GDM1 (cell line): ENCODE measurements at places on chromosomes 4 and X.

DNA sequence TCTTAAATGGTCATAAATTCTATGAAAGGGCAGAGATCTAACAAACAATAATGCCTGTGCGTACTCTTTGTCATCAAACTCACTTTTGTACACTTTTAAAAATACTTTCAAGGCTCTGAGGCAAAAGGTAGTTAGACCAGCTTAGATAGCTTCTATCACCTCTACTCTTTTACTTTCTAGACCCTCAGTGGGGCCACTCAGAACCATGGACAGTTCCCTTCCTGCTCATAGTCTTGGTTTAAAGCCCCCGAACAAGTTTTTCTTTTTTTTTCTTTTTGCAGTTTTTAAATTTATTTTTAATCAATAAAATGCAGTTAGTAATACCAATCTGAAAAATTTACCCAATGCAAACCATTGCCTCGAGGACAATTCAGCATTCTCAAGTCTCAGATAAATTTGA is 460.5 kb upstream of the CNKSR2 start:
- DNase-seq, result no peak

GRCh38 chr4:10053635-10054453 is 32.5 kb upstream of the SLC2A9 start:
- DNase-seq, result no peak

- DNase-seq, result no peak
Observed at GRCh38 chr4:30957706-30958105, 237.5 kb downstream of the PCDH7 start.

GRCh38 chr4:40843696-40844095 is 93.9 kb downstream of the NSUN7 start:
- DNase-seq, result no peak

- DNase-seq, result no peak
Observed at GRCh38 chrX:5644776-5645175, 583.9 kb downstream of the NLGN4X start.

- no peak for DNase-seq
Observed at GRCh38 chr4:73451404-73451803, 15.4 kb downstream of the AFP start.
